ENCODE measurements at places on chromosomes 1 and 21. TPM values are rescaled to one million over a fixed set of nuclear protein-coding genes. Genes with fewer than 3 reads are reported as not detected.
A peak's percentile ranks its signal among the peaks of the same experiment; 100 is the strongest.

DNA sequence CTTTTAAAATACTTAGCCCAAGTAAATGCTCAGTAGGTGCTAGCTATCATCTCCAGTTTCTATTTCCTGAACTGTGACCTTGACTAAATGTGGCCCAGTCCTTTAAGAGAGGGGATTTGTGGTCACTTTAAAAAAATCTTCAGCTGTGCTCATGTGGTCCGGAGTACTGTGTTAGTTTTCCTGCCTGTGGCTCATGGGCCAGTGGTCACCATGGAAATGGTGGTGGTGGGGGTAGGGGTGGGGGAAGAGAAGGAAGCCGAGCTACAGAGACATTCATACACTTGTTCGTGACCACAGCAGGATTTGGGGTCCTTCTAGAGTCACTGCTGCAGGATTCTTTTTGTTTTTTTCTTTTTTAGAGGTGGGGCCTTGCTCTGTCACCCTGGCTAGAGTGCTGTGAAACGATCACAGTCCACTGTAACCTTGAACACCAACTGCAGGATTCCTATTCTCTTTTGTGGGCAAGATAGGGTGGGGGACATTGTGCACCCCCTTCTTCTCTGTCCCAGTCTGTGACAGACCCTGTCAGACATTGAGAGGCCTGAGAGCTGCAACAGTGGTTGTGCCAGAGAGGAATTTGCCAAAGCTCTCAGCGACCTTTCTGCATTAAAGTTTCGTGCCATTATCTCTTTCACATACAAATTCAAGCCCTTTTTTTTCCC, 25.8 kb downstream of the KIF26B start:
- no peak for DNase-seq

DNA sequence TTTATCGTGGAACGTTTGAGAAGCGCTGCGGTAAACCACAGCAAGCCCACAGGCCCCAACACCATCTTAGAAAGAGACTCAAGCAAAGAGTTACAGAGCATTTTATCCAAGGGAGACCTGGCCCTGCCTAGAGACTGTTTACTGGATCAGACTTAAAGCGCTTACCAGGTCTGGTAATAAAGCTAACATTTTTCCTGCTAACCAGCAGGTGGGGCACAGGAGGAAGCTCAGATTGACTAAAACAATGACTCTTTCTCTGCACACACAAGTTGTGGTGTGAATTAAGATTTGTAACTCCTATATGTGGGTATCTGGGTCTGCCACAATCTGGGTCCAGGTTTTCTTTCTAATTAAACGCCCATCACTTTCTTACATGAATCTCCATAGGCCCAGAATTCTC, 136.5 kb upstream of the ETS2 start:
- DNase-seq: peak; percentile 18

The CLCNKB gene
- 60.6 TPM for total RNA-seq

The SPATC1L gene
- 8.7 TPM for total RNA-seq

DNA sequence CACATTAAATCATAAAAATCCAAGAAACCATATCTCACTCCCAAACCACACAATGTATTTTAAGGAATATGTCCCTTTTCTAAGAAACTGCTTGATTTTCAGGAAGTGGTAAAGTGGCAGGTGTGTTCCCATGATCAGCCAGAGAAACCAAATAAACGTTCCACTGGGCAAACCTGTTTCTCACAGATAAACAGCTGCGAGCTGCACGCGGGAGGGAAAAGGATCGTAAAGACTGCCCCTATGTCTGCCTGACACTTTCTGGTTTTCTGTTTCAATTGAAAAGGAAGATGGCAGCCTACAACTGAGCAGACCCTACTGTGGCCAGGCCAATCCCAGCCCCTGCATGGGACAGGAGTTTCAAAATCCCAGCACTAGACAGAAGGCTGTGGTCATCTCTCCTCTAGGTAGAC, 36.6 kb downstream of the HIVEP3 start:
- DNase-seq: no peak

- DNase-seq: no peak
Measured at GRCh38 chr21:36167541-36167940, 10.9 kb downstream of the DOP1B start.

DNA sequence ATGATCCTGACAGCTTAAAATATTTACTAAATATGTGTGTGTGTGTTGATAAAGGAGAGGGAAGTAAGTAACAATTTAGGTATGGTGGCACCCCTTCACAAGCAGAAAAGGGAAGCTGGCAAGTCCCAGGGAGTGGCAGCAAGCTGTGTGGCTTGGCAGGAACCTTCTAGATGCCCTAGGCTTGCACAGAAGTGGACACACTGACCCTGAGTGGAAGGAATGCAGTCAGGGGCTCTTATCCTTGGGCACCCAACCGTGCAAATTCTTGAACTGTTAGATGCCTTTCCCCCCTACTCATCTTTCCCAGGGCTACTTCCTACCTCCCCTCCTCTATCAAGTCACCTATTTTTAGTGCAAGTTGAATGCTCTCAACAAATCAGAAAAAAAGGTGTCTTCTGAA, 18.9 kb downstream of the ACP6 start:
- DNase-seq: no peak

DNA sequence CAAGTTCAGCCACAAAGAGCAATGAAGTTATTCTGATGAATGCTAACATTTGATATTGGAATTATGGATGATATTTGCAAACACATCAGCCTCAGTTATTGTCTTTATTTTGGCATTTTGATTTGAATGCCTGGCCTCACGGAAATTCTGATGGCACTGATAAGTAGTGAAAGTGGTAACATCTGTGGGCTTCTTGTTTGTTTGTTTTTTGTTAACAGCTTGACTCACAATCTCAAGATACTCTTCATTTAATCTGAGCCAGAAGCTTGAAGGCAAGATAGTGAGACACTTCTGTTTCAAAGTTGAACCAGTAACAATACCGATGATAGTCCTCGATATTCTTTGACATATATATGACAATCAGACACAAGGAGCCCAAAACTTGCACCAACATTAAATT, 182.9 kb upstream of the NFIA start:
- no peak for DNase-seq

GRCh38 chr1:200406161-200406797, 3.6 kb downstream of the ZNF281 start:
- DNase-seq: no peak

The SEMA6C gene
- total RNA-seq: 7.6 TPM

- DNase-seq: no peak
Measured at GRCh38 chr1:236495467-236496112, 28.2 kb upstream of the LGALS8 start.

GRCh38 chr1:10824821-10825540, 28.5 kb upstream of the CASZ1 start:
- no peak for DNase-seq

The OR6K3 gene
- total RNA-seq: not detected

DNA sequence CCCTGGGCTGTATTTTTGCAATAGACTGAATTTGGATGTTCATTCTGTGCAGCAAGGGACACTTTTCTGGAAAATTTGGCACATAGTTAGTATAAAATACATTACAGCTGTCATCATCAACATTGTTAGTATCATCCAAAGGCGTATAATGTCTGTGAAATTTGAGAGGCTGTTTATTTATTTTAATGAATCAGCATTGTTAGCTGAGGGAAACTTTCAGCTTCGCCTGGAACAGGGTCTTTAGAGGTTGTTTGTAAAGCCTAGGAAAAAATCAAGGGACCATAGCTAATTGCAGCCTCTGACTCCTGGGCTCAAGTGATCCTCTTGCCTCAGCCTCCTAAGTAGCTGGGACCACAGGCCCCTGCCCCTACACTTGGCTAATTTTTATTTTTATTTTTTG, 106.8 kb upstream of the USP24 start:
- no peak for DNase-seq

DNA sequence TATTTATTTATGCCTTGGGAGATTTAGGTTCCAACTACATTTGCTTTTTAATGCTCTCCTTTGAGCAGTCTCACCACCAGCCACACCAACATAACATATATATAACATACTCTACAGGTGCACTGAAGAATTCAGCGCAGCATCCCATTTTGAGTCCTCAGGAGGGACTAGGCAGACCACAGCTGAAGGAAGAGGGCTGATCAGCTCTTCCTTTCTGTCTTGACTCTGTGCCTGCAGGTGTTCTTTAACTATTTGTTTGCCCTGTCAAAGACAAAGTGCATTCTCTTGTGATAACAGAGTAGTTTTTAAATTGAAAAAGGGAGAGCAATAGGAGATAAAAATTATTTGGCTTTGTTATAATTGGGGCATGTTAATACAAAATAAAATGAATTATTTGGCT, 17.0 kb downstream of the HIPK1 start:
- DNase-seq: no peak

The COL9A2 gene
- 13.8 TPM for total RNA-seq

DNA sequence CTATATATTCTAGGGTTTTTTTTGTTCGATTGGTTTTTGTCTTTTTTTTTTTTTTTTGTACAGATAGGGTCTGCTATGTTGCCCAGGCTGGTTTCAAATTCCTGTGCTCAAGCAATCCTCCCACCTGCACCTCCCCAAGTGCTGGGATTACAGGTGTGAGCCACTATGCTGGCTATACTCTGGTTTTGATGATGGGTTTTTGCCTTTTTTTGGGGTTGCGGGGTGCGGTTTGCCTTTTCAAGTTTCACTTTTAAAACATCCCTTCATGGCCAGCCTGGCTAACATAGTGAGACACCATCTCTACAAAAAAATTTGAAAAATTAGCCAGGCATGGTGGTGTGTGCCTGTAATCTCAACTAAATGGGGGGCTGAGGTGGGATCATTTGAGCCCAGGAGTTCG, 10.0 kb downstream of the KDM5B start:
- DNase-seq: no peak

The SON gene
- 285 TPM for total RNA-seq

GRCh38 chr1:207308451-207309190, 12.9 kb upstream of the CD55 start:
- no peak for DNase-seq

The S100A7 gene
- not detected for total RNA-seq

The RGS7 gene
- not detected for total RNA-seq

The CD48 gene
- total RNA-seq: 20.5 TPM

The YTHDF2 gene
- total RNA-seq: 61.0 TPM

DNA sequence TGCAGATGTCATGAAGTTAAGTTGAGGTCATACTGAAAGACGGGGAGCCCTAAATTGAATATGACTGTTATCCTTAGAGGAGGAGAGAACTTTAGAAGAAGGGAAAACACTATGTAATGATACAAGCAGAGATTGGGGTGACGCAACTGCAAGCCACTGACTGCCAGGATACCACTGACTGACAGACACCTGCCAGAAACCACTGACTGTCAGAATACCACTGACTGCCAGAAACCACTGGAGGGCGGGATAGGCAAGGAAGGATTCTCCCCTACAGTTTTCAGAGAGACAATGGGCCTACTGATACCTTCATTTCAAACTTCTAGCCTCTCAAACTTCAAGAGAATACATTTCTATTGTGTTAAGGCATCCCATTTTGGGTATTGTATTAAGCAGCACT, 388.7 kb downstream of the USH2A start:
- no peak for DNase-seq

The SERINC2 gene
- total RNA-seq: 126 TPM

- no peak for DNase-seq
Measured at GRCh38 chr1:167500283-167500860, 18.0 kb downstream of the CD247 start.

The CA6 gene
- total RNA-seq: not detected

GRCh38 chr1:170309389-170310013, 163.7 kb downstream of the NTMT2 start:
- peak; percentile 70 for DNase-seq

- DNase-seq: peak; percentile 50
Measured at GRCh38 chr1:218299416-218299815, 14.3 kb downstream of the RRP15 start.

GRCh38 chr1:206856674-206857464, 8.6 kb upstream of the IL20 start:
- no peak for DNase-seq

GRCh38 chr1:157198619-157199420, 60.6 kb upstream of the ETV3 start:
- DNase-seq: no peak

- no peak for DNase-seq
Measured at GRCh38 chr1:246106342-246106763, 400.7 kb downstream of the SMYD3 start.

- no peak for DNase-seq
Measured at GRCh38 chr21:35628316-35628715, 432.0 kb downstream of the SETD4 start.

The ANGPTL7 gene
- 0.19 TPM for total RNA-seq
